ENCODE measurements at places on chromosomes 11 and 22. TPM values are rescaled to one million over a fixed set of nuclear protein-coding genes. Genes with fewer than 3 reads are reported as not detected.

TUBGCP6 gene
- polyA plus RNA-seq: 40.1 TPM

TH gene
- 0.73 TPM for polyA plus RNA-seq

FGF19 gene
- polyA plus RNA-seq: 0.93 TPM

MMP12 gene
- polyA plus RNA-seq: 1.9 TPM

OR52N5 gene
- polyA plus RNA-seq: not detected

TRIM51 gene
- not detected for polyA plus RNA-seq

OSBP2 gene
- polyA plus RNA-seq: 5.6 TPM

KRTAP5-10 gene
- polyA plus RNA-seq: not detected

SERPIND1 gene
- polyA plus RNA-seq: 4.5 TPM

MS4A3 gene
- polyA plus RNA-seq: 0.86 TPM

SCGB1C1 gene
- polyA plus RNA-seq: 1.9 TPM

RASL10A gene
- polyA plus RNA-seq: 0.20 TPM

UCP2 gene
- 65.1 TPM for polyA plus RNA-seq

ACAT1 gene
- 113 TPM for polyA plus RNA-seq

MRGPRF gene
- polyA plus RNA-seq: 23.7 TPM

TSPAN18 gene
- polyA plus RNA-seq: 58.0 TPM

VPREB1 gene
- not detected for polyA plus RNA-seq

OVCH2 gene
- polyA plus RNA-seq: 3.5 TPM

RIMBP3B gene
- polyA plus RNA-seq: not detected

BARX2 gene
- polyA plus RNA-seq: 1.5 TPM

MUC2 gene
- polyA plus RNA-seq: 0.03 TPM

GLB1L2 gene
- 22.0 TPM for polyA plus RNA-seq

TUB gene
- polyA plus RNA-seq: 24.5 TPM

IFITM10 gene
- polyA plus RNA-seq: 0.28 TPM

P2RY6 gene
- 1.0 TPM for polyA plus RNA-seq

GAL gene
- polyA plus RNA-seq: 0.30 TPM

KRTAP5-2 gene
- polyA plus RNA-seq: not detected
